Muscle of leg (tissue), 16 donors: ENCODE measurements at places on chromosomes 6 and 20. TPM values are rescaled to one million over a fixed set of nuclear protein-coding genes. Genes with fewer than 3 reads are reported as not detected.

C20orf204 gene
- 0.84 TPM for total RNA-seq

SLC17A2 gene
- total RNA-seq: not detected

TMEM244 gene
- total RNA-seq: 0.22 TPM

GRCh38 chr6:2820415-2820814, 21.2 kb downstream of the SERPINB1 start:
- H3K27ac ChIP-seq: no peak overlapping the region
- no peak for DNase-seq
- H3K27me3 ChIP-seq: no peaks in the 10 kb centered on the region
- H3K4me3 ChIP-seq: no peak overlapping the region

DNA sequence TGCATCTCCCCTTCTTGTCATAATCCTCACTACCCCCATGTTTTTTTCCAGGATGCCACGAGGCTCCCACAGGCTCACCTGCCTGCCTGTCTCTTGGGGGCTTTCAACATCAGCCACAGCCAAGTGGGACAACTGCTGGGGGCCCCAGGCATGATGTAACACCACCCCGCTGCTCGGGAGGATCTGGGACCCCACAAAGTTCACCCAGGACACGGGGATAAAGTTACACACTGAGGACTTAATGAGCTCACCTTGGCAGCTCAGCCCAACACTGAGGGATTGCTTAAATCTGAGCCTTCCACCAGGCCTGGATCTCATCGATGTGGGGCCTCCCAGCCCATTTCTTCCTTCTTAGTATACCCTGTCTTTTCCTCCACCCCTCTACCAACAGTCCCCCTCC, 56.4 kb upstream of the NNAT start:
- H3K27ac ChIP-seq: peak overlapping the region; percentile 35
- peaks cover 19% of the 10 kb centered on the region for H3K4me1 ChIP-seq
- H3K36me3 ChIP-seq: no peaks in the 10 kb centered on the region

- peaks cover 4% of the 10 kb centered on the region for H3K27me3 ChIP-seq
- H3K27ac ChIP-seq: no peak overlapping the region
- H3K4me3 ChIP-seq: no peak overlapping the region
- no peaks in the 10 kb centered on the region for H3K4me1 ChIP-seq
Measured at GRCh38 chr20:44450281-44450889, 25.3 kb upstream of the TTPAL start.

GRCh38 chr6:111691345-111692225, 85.9 kb upstream of the TRAF3IP2 start:
- H3K4me3 ChIP-seq: no peak overlapping the region
- peak overlapping the region; percentile 84 for H3K27ac ChIP-seq
- peaks cover 65% of the 10 kb centered on the region for H3K36me3 ChIP-seq
- H3K27me3 ChIP-seq: no peaks in the 10 kb centered on the region
- H3K4me1 ChIP-seq: peaks cover 39% of the 10 kb centered on the region

DNA sequence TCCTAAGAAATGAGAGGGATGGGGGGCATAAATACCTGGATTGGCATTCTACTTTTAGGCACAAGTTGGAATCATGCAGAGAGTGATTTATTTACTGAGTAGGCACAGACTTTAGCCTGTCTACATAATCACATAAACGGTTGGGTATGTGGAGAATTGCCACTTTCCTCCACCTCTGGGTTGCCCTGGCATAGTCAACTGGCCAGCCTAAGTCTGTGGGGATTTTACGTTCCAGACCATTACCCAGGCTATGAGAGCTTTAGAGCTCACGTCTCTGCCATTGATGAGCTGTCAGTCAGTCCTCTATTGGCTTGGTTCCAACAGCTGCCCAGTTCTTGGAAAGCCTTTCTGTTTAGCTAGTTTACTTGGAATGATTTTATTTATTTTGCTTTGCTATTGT, 5.0 kb upstream of the BHLHE23 start:
- peaks cover 92% of the 10 kb centered on the region for H3K27me3 ChIP-seq
- no peak overlapping the region for H3K27ac ChIP-seq
- peaks cover 42% of the 10 kb centered on the region for H3K4me1 ChIP-seq

DNA sequence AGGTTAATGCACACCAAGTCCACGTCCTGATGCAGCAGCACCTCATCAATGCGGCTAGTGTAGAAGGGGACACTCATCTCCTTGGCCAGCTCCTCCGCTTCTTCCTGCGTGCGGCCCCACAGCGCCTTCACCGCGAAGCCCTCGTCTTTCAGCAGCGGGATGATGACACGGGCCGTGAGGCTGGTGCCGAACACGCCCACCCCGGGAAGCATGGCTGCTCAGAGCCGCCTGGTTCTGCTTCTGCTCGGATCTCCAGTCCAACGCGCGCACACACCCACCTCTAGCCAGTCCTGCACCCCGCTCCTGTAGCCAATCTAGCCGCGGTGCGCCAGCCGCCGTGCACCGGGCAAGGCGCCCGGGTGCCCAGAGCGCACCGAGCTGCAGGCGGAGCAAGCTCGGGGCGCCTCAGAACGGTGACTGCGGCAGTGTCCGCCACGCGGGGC, 700 bp downstream of the GFOD1 start:
- peak; percentile 65 for DNase-seq
- H3K27ac ChIP-seq: no peak overlapping the region
- no peaks in the 10 kb centered on the region for H3K36me3 ChIP-seq
- peak overlapping the region; percentile 65 for H3K4me3 ChIP-seq
- H3K27me3 ChIP-seq: peaks cover 17% of the 10 kb centered on the region

GRCh38 chr6:90146921-90147649, 149.6 kb downstream of the BACH2 start:
- H3K36me3 ChIP-seq: no peaks in the 10 kb centered on the region
- DNase-seq: no peak
- no peaks in the 10 kb centered on the region for H3K27me3 ChIP-seq
